ENCODE measurements at places on chromosomes 16 and 17. TPM values are rescaled to one million over a fixed set of nuclear protein-coding genes. Genes with fewer than 3 reads are reported as not detected.
A peak's percentile ranks its signal among the peaks of the same experiment; 100 is the strongest.

Gene ATP1B2
- total RNA-seq, result 0.47 TPM

GRCh38 chr17:5429191-5429887 lies 9.4 kb downstream of the RPAIN start:
- no peak for DNase-seq
- no peaks in the 10 kb centered on the region for H3K4me1 ChIP-seq
- H3K27me3 ChIP-seq, result no peaks in the 10 kb centered on the region
- H3K27ac ChIP-seq, result no peak overlapping the region
- no peak overlapping the region for H3K4me3 ChIP-seq

- H3K27ac ChIP-seq, result no peak overlapping the region
- H3K4me1 ChIP-seq, result no peaks in the 10 kb centered on the region
- DNase-seq, result no peak
- no peaks in the 10 kb centered on the region for H3K36me3 ChIP-seq
Observed at GRCh38 chr16:64826374-64826773, 295.5 kb downstream of the CDH11 start.

Gene EVI2A
- total RNA-seq, result 12.4 TPM

DNA sequence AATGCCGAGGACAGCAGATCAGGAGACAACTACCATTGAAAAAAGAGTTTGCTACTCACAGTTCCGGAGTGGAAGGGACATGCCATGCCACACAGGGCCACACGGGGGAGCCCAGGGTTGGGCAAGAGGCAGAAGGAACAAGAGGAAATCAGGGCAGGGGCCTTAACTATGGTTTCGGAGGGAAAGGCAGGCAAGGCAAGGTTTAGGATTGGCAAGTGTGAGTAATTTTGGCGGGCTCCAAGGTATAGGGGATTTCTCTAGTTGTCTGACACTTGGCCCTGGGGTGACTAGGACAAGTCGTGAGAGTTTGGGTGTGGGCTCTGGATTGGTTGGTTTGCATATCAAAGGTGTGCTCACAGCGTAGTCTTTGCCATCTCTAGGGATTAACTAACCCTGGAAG lies 27.0 kb upstream of the NTN1 start:
- H3K36me3 ChIP-seq, result no peaks in the 10 kb centered on the region
- peak; percentile 81 for DNase-seq
- H3K27ac ChIP-seq, result no peak overlapping the region
- no peaks in the 10 kb centered on the region for H3K27me3 ChIP-seq
- no peak overlapping the region for H3K4me3 ChIP-seq
- H3K4me1 ChIP-seq, result no peaks in the 10 kb centered on the region

DNA sequence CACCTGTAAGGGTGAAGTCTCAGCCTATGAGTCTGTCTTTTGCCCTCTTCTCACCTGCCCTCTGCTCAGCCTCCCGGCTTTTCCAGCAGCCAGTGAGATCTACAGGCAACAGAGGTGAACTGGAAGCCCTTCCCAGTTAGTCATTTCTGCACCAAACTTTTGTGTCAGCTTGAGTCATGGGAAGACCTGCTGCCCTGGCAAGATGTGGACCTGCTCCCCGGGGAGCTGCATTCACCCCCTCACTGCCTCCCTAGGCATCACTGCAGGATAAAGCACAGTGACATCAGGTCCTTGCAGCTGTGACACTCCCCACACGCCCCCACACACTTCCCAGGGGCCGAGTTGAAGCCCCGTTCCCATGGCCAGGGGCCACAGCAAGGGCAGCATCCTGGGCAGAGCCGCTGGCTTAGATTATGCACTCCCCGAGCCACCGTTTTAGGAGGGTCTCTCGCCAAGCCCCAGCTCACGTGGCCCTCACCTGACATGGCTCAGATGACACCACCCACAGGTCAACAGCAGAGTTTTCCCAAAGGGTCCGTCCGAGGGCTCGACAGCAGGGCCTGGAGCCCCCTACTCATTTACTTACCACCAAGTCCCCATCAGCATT lies 6.5 kb upstream of the ABR start:
- H3K36me3 ChIP-seq, result no peaks in the 10 kb centered on the region
- no peak for DNase-seq
- H3K4me3 ChIP-seq, result no peak overlapping the region
- no peaks in the 10 kb centered on the region for H3K27me3 ChIP-seq

GRCh38 chr17:80615376-80615775 lies 70.7 kb downstream of the RPTOR start:
- no peaks in the 10 kb centered on the region for H3K4me1 ChIP-seq
- no peak for DNase-seq
- no peaks in the 10 kb centered on the region for H3K36me3 ChIP-seq
- H3K27ac ChIP-seq, result no peak overlapping the region
- H3K27me3 ChIP-seq, result no peaks in the 10 kb centered on the region
